Effector CD4-positive, alpha-beta T cell (primary cell): ENCODE measurements at places on chromosomes 6 and 20.

DNA sequence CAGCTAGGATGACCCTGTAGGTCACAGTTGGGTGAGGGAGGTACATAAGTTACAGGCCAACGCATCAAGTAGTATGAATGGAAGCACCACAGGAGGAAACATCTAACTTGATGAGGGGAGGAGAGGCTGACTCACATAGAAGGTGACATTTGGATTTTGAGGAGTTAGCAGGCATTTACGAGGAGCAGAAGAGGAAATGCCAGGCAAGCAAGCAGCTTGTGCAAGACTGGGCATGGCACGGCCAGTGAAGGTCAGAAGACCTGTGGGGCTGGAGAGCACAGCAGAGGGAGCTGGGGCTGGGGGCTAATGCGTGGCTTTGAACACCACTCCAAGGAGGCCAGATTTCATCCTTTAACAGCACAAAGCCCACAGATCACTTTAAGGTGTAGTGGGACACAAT, 37.8 kb downstream of the MUC22 start:
- DNase-seq = no peak

GRCh38 chr6:127328043-127328609, 15.3 kb downstream of the ECHDC1 start:
- DNase-seq = no peak

DNA sequence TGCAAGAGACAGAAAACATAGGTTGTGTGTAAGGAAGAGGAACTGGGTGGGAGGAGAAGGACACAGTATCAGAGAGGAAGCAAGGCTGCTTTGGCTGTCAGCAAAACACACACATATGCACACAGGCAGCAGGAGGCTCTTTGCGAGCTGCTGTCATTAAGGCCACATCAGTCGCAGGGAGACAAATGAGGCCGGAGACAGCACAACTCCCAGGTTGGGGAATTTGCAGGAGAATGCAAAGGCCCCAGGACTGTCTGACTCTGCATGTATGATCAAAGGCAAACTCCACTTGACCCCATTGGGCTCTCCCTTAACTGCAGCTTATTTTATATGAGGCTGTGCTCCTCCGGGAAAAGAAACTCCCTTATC, 35.3 kb downstream of the METTL24 start:
- DNase-seq = no peak

DNA sequence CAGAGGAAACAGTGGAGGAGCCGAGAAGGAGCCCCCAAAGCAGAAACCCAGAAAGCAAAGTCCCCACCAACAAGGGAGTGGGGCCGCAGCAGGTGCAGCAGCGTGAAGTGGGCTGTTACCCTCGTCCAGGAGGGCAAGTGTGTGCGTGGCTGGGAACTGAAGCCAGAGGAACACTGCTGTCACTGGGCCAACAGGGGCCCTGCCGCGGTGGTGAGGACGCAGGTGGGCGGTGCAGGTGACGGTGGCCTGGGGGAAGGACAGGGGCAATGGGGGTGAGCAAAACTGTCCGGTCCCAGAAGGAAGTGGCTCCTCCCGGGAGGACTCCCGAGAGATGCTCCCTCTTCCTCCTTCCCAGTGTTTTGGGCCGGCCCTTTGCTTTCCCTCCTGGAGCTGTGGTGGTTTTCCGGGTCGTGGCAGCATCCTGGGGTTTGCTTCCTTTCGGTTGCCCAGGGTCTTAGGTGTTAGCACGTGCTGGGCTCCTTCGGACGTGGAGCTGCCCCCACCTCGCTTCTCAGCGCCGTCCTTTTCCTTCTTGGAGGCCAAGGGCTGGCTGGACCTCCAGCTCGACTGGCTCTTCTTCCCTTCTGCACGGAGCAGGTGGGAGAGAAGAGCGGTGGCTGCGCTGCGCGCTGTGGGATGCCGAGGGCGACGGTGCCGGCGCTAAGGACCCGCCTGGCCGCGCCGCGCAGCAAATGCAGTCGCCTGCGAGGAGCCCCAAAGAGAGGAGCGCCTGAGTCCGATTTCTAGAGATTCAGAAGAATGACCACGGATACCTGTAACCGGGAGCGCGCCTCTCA, 62.7 kb upstream of the SLC2A12 start:
- DNase-seq = no peak

DNA sequence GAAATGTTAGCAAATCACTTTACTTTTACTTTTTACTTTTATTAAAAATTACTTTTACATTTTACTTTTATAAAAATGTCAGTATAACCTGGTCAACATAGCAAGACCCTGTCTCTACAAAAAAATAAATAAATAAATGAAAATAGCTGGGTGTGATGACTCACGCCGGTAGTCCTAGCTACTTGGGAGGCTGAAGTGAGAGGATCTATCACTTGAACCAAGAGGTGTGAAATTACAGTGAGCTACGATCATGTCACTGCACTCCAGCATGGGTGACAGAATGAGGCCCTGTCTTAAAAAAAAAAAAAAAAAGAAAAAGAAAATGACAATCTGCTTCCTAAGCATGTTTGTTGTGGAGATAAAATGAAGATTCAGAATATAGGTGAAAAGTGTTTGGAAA, 31.0 kb upstream of the FBXO30 start:
- DNase-seq = no peak

GRCh38 chr6:135222623-135223022, 41.5 kb downstream of the MYB start:
- no peak for DNase-seq

GRCh38 chr20:57193094-57193493, 73.3 kb downstream of the BMP7 start:
- DNase-seq = no peak

DNA sequence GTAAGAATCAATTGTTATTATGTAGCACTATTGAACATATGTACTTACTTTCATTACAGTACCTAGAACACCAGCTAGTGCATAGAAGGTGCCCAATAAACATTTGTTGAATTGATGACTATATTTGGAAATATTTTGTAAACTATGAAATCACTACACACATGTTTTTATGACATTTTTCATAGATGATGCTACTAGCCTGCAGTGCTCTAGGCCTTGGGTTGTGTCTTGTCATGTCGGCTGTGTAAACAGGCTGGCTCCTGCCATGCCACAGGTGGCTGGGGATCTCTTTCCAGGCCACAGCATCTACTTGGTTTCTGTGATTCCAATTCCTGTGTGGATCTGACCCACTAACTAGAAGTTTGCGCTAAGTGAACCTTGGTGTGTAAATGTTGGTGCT, 43.3 kb upstream of the EDN1 start:
- no peak for DNase-seq

DNA sequence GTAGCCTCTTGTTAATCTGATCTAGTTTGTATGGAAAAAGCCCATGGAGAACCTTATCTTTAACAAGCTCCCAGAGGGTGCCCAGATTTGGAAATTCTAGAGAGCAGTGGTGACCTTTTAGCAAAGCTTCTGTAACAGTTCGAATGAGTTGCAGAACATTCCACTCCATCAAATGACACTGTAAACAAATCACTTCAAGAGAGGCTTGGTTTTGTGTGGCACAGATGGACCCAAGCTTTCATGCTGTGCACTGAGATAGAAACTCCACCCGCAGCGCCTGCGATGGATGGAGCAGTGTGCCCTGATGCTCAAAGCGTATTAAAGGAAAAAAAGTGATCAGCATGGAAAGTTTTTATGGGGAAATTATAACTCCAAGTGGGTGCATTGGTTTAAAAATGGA, 55.1 kb upstream of the ISM1 start:
- DNase-seq = no peak

- no peak for DNase-seq
These were observed 318.1 kb downstream of the CLIC5 start for GRCh38 chr6:45697605-45698004.

DNA sequence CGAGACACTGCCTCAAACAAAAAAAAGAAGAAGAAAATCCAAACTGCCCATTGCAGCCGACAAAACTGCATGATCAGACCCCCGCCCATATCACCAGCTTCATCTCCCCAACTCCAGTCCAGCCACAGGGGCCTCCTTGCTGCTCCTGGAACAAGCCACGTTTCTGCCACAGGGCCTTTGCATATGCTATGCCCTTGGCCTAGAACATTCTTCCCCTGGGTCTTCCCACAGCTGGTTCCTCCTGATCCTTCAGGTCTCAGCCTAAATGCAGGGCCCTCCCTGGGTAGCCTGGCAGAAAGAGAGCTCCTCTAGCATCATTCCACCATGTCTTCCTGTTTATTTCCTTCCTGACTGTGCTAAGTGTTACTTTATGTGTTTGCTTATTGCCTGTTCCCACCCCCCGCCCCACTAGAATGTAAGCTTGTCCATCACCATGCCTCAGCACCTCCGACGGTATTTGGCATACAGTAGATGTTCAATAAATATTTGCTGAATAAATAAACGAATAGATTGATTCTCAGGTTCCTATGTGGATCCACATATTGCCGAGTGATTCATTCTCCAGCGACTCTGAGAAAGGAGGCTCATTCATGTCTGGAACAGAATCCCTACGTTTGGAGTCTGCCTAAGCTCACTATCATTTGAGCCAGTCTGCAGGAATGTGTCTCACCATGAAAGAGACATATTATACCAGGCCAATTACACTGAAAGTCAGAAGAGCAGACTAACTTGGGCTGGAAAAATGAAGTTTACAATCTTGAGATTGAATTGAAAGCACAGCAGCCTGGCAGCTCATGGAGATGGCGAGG, 56.1 kb downstream of the NFATC2 start:
- no peak for DNase-seq

- no peak for DNase-seq
These were observed 94.2 kb downstream of the STXBP5 start for GRCh38 chr6:147298461-147298860.

- DNase-seq = no peak
These were observed 147.1 kb upstream of the SASH1 start for GRCh38 chr6:148195511-148195910.

GRCh38 chr6:109258129-109258528, 124.1 kb downstream of the CD164 start:
- DNase-seq = no peak

GRCh38 chr6:109453594-109454495, 1.7 kb downstream of the MICAL1 start:
- no peak for DNase-seq

- DNase-seq = no peak
These were observed at the start of gene TUBB2B for GRCh38 chr6:3227363-3228045. Gene TUBB2B, minus strand, starts transcription at chr6:3227653. Its CDS starts 110 bp downstream, at chr6:3227543.

- peak; percentile 11 for DNase-seq
These were observed 22.6 kb upstream of the HLA-DQB2 start for GRCh38 chr6:32785781-32786533.

- no peak for DNase-seq
These were observed 26.4 kb downstream of the ANKRD60 start for GRCh38 chr20:58202044-58202443.

- no peak for DNase-seq
These were observed 4.0 kb downstream of the MDGA1 start for GRCh38 chr6:37693546-37694250.

- no peak for DNase-seq
These were observed 26.3 kb downstream of the FLRT3 start for GRCh38 chr20:14310977-14311627.

DNA sequence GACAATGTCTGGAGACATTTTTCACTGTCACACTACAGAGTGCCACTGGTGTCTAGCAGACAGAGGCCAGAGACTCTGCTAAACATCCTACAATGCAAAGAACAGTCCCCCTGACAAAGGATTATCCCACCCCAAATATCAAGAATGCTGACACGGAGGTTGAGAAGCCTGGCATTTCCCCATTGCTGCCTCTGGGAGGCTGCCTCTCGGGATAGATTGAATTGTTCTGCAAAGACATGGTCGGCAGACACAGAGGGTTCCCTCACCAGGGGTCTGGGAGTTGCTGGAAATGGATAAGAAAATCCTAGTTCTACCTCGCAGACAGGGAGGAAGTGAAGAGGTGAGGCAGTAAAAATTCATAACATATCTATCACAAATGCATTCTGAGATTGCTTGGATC, 166.4 kb upstream of the AGPAT4 start:
- DNase-seq = no peak

DNA sequence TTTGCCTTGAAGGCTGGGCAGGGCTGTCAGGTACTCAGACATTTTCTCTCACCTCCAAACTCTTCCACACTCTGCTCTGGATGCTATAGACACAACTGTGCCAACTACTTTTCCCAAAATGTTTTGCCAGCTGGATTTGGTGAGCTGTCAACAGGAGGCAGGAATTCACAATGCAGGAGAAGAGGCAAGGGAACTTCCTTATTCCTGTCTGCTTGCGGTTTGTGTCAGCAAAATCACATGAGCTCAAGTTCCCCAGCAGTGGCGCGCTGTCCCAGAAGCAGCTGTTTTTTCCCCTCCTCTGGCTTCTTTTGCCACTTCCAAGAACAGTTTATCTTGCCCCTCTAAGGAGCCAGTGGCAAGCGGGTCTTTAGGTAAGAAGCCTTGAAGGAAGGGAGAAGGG, 608.2 kb downstream of the PRKN start:
- DNase-seq = no peak
